Aorta (tissue), 5 donors: ENCODE measurements at places on chromosomes 12 and 14. TPM values are rescaled to one million over a fixed set of nuclear protein-coding genes. Genes with fewer than 3 reads are reported as not detected.
A peak's percentile ranks its signal among the peaks of the same experiment; 100 is the strongest.

The DBX2 gene
- 0.27 TPM for total RNA-seq

The SLCO1B1 gene
- total RNA-seq, result not detected

The MGP gene
- total RNA-seq, result 12,824 TPM

The WASHC4 gene
- total RNA-seq, result 86.2 TPM

The C1R gene
- total RNA-seq, result 769 TPM

The DEGS2 gene
- total RNA-seq, result 0.81 TPM

The OR6C4 gene
- not detected for total RNA-seq

The FBLN5 gene
- total RNA-seq, result 407 TPM

The FOXN4 gene
- not detected for total RNA-seq

- no peak for DNase-seq
Measured at GRCh38 chr12:56130876-56131275, 2.8 kb downstream of the ESYT1 start.

DNA sequence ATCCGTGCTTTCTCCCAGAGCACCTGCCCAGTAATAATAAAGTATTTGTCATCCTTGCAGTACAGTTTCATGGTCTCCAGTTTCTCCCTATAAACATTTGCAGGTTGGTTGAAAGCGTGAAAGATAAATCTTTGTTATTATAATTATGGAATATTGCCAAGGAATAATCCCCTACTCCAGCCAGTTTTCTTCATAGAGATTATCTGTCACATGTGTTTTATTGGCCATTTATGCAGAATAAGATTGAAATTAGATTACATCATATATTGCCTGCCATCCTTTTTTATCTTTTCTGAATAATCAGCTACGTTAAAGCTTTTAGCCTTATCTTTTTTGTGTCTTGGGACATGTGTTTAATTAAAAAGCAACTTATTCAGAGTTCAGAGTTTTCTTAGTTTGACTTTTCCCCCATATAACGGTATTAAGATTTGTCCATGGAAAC, 168.0 kb downstream of the KICS2 start:
- no peak for DNase-seq

DNA sequence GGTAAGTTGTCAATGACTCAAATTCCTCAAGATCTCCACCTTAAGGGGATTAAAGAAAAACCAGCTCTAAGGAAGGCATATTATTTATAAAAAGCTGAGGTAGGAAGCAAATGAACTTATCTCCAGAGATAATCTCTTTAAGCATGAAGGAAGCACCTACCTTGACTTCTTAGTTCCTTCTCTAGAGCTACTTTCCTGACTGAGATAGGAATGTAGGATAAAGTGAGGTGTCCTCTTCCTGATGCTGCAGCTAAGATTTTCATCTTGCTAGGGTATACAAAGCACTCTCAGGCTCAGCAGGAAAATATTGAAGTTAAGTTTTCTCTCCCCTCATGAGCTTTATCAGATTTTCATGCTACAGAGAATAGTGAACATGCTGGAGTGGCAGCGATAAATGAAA, 163.0 kb upstream of the E2F7 start:
- no peak for DNase-seq

DNA sequence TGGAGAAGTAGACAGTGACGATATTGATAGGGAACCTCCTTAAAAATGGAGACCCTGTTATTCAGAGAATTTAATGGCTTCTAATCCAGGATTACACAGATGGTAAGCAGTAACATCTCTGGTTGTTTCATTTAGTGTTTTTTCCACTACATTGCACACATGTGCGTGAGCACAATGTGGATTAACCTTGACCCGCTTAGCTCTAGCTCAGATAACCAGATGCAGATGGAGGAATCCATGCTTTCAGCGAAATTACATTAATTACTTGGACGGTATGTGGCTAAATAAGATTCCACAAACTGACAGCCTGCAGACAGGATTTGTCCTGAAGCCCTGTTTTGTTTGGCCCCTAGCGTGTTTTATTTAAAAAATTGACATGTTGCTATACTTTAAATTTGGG, 378.4 kb downstream of the CCDC91 start:
- no peak for DNase-seq

GRCh38 chr14:65103150-65103760, 938 bp upstream of the MAX start:
- DNase-seq, result no peak

DNA sequence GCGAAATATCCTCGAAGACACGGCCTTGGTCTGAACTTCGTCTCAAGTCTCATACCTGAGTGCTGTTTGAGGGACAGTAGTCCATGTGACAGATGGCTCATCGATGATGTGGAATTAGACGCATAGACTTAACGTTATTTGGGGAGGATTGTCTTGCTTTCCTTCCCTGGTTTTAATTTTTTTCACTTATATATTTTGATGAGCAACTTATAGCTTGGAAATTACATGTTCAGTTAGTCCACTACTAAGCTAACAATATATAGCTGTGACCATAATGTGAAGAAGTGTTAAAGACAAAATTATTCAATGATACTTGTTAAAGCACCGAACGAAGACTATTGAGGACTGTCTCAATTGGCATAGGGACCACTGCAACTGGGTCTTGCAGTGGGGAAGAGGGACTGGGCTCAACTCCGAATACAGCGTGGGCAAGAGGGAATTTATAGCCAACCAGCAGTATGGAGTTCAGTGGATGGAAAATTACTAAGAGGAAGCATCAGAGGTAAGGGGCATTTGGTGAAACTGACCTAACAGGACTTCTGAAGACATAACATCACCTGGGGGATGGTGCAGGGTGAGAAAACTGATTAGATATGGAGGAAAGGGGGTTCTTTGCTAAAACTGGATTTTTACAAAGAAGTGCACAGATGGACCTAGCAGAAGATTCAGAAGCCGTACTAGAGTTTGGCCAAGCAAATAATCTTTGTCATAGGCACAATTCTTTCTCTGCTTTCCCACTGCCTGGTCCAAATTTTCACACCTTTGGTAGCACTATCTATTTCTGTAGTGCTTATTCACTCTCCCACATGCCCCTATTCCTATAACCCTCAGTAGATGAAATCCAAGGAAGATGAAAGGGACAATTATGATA, 910 bp upstream of the TM7SF3 start:
- DNase-seq, result no peak

GRCh38 chr14:23883684-23884540, 69.7 kb upstream of the DHRS4 start:
- DNase-seq, result no peak

- DNase-seq, result no peak
Measured at GRCh38 chr12:94597268-94597667, 53.1 kb downstream of the TMCC3 start.

DNA sequence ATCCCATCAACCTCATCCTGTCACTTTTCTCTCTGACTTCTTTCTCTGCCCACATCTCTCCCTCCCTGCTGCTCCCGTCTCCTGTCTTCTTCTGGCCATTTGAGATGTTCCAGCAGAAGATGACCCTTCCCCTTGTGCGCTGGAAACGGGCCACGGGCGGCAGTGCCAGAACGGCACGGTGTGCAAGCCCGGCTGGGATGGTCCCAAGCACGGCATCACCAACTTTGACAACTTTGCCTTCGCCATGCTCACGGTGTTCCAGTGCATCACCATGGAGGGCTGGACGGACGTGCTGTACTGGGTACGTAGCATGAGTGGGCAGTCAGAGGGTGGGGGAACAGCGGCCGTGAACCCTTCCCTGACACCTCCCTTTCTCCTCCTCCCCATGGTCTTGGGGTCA, 301.7 kb upstream of the FKBP4 start:
- DNase-seq, result no peak

- peak; percentile 82 for DNase-seq
Measured at GRCh38 chr14:57390806-57391516, 575 bp downstream of the NAA30 start.

DNA sequence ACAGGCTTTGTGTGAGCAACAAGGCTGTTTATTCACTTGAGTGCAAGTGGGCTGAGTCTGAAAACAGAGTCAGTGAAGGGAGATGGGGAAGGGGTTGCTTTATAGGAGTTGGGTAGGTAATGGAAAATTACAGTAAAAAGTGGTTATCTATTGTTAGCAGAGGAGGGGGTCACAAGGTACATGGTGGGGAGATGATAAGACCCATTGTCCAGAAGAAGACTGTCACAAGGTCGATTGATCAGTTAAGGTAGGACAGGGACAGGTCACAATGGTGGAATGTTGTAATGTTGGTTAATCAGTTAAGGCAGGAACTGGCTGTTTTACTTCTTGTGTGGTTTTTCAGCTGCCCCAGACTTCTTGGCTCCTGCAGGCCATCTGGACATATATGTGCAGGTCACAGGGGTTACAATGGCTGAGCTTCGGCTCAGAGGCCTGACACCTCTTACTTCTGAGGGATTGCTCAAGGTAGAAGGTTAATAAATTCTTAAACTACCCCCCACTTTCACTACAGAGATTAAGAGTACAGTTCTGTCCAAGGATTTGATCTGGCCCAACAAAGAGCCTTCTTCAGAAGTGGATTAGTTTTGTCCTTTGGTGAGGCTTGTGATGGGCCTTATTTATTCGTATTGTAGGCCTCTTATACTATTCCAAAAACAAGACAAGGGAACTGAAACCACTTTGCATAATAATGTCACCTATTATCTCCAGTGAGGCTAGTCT, 13.8 kb upstream of the DHRS4 start:
- DNase-seq, result no peak

- DNase-seq, result no peak
Measured at GRCh38 chr12:67358781-67359338, 89.7 kb downstream of the CAND1 start.

DNA sequence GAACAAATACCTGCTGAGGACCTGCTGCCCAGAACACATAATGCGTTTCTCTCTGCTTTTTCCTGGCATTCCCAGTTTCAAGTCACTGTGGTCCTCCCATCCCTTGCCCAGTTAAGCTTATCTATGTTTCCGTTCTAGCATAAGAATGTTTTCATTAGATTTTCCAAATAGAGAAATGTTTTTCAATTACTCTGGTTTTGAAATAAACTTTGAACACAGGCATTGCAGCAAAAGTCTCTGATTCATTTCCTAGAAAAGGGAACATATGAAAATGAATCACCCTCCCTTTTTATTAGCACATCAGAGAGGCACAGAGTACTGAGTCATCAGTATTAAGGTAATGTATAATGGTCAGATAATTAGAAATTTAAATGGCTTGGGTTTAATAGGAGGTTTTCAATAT, 201.1 kb upstream of the TMEM260 start:
- no peak for DNase-seq

DNA sequence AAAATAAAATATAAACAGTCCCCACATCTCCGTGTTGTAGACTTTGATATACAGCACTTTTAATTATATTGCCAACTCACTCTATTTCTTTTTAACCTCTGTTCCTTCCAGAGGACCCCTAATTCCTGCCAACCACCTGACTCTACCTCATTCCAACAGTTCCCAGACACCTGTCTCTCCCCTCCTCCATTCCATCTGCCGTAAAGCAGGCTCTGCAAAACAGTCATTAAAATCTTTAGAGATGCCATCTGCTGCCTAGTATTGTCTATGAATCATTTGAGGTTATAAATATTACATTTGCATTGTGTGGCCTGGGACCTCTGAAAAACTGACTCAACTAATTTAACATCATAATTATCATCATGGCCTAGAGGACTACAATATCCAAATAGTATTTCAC, 148.8 kb upstream of the DCN start:
- no peak for DNase-seq

DNA sequence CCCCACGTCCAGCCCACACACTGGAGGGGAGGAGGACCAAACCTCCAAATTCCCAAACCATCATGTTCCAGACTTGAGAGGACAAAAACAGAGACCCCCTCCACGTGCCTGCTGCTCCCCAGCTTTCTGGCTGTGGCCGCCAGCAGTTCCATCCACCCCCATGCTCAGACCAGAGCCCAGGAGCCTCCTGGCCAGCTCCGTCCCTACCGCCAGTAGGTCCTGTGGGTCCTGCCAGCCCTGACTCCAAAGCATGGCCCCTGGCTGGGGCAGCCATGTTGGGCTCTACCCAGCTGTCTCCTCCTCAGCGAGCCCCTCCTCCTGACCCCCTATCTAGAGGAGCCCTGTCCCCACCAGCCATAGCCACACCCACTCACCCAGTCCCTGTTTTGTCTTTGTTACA, 227.3 kb upstream of the RTL1 start:
- DNase-seq, result no peak

DNA sequence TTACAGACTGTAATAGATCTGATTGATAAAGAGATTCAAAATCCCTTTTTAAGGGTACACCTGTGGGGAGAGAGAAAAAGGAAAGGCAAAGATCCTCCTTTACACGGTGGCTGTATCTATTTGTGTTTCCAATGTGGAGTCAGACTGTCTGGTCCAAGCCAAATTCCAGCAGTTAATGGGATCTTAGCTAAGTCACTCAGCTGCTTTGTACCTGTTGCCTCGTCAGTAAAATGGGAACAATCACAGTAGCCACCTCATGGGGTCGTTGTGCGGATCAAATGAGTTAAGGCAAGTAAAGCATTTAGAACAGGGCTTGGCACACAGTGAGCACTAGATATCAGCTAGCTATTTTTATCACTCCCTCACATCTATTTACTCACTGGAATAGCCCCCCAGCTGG, 46.9 kb downstream of the EFCAB11 start:
- no peak for DNase-seq

DNA sequence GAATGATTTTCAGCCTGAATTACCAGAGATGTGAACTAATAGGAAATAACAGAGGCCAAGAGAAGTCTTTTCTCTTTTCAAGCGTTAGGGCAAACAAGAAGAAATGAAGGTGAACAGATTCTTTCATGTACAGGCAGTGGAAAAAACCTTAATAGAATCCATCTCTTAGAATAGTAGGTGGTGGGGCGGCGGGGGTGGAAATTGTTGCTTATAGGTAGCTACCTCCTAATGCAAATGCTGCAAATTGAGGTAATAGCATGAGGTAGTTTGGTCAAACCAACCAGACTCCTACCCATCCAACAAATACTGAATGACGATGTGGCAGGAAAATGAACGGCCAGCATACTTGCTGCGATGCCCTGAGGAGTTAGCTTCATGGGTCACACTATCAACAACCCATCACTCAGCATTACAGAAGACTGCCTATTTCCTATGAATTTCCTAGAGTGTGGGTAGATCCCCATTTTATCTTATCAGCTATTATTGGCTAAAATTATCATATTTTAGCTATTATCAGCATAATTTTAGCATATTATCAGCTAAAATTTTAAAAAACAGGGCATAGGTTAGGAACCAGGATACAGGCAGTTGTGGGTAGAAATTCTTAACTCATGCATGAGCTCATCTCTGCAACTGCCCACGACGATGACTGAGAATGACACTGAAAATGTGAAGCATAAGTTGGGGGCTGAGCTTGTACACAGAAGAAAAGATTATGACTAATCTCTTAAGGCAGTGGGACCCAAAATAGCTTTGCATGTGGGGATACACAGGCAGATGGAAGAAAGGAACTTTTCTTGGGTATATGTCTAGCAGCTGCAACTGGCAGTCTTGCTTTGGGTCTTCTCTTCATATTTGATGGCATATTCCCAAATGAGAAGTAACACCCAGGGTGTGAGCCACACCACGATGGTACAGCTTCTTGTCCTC, 68.7 kb downstream of the NIN start:
- no peak for DNase-seq
